ENCODE measurements at places on chromosomes 3 and 15.
A peak's percentile ranks its signal among the peaks of the same experiment; 100 is the strongest.

DNA sequence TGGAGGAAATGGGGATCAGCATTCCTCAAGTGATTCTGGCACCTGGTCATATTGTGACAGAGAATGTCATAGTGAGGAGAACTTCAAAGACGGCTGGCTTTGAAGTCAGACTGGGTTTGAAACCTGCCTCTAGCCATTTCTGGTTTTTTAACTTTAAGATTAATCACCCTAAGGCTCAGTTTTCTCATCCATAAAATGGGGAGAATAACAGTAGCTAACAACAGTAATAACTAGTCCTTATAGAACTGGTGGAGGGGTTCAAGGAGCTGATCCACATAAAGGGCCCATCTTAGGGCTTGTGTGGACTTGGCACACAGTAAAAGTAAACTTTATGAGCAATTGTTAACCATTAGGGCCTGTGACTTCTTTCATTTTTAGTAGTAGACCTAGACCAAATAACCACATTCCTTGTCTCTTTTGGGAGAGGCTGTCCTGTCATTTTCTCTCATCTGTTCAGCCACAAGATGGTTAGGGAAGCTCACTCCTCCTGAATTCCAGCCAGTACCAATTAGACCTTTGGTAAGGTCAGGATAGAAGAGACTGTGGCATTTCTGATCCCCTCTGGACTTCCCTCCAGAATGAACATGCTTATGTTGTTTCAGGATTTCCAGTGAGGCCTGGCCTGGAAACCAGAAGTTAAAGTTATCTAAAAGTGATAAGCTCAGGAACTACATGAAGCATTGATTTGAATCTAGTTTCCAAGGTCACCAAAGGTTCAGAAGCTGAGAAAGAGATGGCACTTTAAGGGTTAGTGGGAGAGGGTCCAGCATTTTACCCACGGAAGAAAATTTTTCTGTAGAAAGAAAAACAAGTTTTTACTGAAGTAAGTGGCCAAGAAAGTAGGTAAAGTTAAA lies 159.3 kb upstream of the DPH6 start:
- DNase-seq: no peak

DNA sequence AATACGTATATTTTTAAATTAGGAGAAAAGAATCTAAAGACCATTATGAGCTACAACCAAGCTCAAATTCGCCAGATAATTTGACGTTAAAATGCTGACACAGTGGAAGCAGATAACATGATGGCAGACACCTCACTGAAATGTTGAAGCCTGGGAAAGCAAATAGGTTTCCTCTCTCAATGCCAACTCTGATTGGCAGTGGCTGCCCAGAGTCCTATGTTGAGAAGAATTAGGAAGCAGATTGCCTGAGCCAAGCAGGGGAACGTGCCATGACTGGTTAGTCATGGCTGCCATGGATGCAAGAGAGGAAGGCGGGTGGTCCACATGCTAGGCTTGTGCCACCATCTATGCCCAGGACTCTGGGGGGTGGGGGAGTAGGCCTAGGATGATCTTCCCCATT lies 3.2 kb downstream of the UNC45A start:
- DNase-seq: no peak

GRCh38 chr15:54089776-54090175 lies 111.5 kb downstream of the UNC13C start:
- DNase-seq: no peak

DNA sequence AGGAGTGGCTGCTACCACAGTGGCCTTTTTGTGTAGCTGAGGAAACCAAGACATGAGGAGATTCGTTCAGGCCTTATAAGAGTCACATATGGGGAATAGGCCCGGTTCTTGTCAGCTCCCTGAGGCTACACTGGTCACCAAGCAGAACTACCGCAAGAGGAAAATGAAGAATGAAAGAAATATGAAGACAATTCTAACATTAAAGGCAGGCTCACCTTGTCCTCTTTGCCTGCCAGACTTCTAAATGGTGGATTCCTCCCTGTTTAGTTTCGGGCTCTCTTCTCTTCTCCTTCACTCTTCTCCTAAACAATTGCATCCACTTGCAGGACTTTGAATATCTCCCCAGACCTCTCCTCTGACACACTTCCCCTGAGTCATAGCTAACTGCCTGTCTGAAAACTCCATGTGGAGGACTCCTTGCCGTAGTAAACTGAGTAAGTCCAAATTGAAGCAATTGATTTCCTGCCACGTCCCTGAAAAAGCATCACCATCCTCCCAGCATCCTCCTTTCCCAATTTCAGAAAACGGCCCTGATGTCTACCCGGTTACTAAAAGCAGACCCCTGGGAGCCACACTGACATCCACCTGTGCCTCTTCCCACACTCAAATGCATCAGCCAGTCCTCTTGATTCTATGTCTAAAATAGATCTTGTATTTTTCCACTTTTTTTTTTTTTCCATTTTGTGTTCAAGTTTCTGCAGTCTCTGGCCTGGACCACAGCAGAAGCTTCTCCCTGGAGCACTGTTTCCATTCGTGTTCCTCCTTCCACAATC lies 30.3 kb upstream of the VEPH1 start:
- DNase-seq: no peak

- DNase-seq: peak; percentile 8
These were observed 52.0 kb downstream of the CD200R1L start for GRCh38 chr3:112794622-112795172.

DNA sequence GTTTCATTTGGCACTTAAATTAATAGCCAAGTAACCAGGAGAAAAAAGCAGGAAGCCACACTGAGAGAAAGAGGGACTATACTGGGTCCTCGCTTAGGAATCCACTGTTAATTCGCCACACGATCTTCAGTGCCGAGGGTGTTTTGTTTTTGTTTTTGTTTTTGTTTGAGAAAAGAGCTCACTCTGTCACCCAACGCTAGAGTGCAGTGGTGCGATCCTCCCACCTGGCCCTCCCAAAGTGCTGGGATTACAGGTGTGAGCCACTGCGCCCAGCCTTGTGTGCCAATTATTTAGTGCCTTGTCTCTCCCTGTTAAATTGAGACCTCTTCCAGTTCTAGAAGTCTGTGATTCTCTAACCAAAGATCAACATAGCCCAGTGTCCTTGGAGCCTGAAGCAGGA lies 53.8 kb upstream of the TPM1 start:
- DNase-seq: no peak

Measured in HuH-7 (cell line).